ENCODE measurements at places on chromosomes 12 and 14.

DNA sequence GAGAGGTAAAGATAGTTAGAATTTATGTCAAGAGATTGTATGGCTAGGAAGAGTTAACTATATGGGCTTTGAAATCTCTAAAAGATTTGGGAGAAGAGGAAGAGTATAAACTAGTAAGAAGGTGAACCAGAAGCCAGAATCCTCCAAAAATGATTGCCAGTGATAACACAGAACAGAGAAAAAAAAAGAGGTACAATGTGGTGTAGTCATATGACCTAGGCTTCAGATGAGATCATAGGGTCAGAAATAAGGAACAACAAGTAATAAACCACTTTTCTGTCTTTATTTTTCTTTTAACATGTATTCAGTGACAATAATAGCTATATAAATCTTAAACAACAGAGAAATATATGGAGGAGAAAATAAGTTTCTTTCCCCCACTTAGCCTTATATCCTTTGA lies 2.0 kb upstream of the NECAP1 start:
- no peak for DNase-seq

DNA sequence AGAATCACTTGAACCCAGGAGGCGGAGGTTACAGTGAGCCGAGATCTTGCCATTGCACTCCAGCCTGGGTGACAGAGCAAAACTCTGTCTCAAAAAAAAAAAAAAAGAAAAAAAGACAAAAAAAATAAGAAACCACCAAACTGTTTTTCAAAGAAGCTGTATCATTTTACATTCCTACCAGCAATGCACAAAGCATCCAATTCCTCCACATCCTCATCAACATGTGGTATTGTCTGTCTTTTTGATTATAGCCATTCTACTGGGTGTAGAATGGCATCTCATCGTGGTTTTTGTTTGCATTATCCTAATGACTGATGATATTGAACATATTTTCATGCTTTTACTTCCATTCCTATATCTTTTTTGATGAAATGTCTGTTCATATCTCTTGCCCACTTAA lies 36.2 kb upstream of the GNG2 start:
- no peak for DNase-seq

- DNase-seq = no peak
Observed at GRCh38 chr14:88499225-88499624, 55.6 kb downstream of the PTPN21 start.

- DNase-seq = no peak
Observed at GRCh38 chr14:80956922-80957321, 1.5 kb downstream of the TSHR start.

DNA sequence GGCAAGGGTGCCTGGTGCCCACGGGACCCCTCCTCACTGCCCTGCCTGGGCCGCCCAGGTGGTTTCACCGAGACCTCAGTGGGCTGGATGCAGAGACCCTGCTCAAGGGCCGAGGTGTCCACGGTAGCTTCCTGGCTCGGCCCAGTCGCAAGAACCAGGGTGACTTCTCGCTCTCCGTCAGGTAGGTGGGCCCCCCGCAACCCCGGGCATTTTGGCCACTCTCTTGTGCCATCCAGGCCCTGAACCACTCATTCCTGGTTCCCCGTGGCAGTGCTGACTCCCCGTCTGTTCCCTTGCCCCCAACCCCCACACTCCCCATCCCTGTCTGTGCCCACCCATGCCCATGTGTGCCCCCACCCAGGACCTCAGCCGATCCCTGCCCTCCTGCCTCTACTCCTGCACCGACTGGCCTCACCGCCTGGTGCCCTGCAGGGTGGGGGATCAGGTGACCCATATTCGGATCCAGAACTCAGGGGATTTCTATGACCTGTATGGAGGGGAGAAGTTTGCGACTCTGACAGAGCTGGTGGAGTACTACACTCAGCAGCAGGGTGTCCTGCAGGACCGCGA lies 480 bp downstream of the PTPN6 start:
- no peak for DNase-seq

DNA sequence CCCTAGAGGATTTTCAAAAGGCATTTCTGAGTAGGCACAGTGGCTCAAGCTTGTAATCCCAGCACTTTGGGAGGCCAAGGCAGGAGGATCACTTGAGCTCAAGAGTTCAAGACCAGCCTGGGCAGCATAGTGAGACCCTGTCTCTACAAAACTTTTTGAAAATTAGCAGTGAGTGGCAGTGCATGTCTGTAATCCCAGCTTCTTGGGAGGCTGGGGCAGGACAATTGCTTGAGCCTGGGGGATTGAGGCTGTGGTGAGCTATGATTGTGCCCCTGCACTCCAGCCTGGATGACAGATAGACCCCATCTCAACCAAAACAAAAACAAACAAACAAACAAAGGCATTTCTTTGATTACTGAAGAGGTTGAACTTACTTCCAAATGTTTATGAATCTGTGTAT lies 201.4 kb downstream of the KIF26A start:
- DNase-seq = no peak

GRCh38 chr12:52413202-52413601 lies 7.1 kb upstream of the KRT82 start:
- no peak for DNase-seq

DNA sequence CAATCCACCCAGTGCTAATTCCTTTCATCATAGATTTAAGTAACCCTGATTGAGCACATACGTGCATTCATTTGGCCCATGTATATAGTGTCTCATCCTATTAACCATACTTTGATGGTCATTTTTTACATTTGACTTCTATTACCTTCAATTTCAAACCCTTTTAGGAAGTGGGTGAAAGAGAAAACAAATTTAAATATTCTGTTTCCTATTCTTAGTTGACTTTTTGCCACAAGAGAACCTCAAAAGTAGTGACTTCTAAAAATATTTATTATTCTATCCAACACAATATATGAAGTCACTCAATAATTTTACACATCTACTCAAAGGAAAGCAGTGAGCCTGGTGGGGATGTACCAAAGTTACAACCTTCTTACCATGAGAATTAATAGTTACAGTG lies 164.9 kb downstream of the CEP128 start:
- no peak for DNase-seq

DNA sequence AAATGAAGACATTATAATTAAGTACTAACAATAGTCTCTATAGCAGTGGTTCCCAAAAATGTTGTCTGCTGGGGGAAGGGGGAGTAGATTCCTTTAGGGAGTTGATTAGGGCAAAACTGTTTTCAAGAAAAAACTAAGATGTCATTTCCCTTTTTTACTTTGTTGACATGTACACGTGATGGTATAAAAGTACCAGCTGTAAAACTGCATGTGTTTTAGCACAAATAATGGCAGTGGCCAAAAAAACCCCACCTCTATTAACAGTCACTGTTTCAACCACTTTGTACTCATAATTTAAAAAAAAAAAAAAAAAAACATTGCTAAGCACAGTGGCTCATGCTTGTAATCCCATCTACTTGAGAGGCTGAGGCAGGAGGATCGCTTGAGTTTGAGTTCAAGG lies 61.7 kb downstream of the PPP1R12A start:
- no peak for DNase-seq

GRCh38 chr14:57771801-57772200 lies 94.1 kb downstream of the SLC35F4 start:
- no peak for DNase-seq

DNA sequence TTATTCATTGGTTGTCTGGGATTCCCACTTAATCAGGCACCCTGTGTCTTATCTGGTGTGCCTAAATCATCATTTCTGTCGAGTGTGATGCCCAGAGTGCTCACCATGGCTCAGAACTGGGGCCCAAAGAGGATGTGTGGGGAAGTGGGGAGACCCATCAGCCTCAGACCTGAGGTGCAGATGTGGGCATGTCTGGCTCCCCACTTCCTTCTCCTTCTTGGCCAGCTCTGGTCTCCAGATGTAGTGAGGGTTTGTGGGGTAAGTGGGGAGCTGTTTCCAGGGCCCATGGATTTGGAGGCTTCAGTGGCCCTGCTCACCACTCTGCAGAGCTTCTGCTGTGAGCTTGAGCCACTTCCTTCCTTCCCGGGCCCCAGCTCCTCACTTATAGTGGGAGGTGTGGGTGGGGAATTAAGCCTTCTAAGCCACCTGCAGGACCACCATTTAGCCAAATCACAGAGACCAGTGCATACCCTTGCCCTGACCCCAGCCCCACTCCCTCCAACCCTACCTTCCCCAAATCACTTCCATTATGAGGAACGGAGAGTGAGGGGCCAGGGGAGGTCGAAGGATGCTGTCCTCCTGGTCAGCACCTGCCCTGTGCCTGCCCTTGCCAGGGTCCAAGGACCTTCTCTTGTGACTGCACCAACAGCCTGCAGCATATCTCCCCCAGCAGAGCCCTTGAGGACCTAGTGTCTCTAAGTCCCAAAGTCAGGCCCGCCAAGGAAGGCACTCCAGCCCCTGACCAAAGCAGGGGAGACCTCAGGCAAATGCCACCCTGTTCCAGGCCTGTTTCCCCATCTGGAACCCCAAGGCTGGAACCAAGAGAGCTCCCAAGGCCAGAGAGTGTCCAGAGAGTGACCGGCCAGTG lies 278.2 kb upstream of the RTL1 start:
- no peak for DNase-seq

GRCh38 chr12:17358835-17359234 lies 731.2 kb downstream of the RERGL start:
- DNase-seq = no peak

- no peak for DNase-seq
Observed at GRCh38 chr14:46404865-46405811, 246.4 kb downstream of the RPL10L start.

- DNase-seq = no peak
Observed at GRCh38 chr14:69816216-69816615, 19.2 kb upstream of the SLC10A1 start.

DNA sequence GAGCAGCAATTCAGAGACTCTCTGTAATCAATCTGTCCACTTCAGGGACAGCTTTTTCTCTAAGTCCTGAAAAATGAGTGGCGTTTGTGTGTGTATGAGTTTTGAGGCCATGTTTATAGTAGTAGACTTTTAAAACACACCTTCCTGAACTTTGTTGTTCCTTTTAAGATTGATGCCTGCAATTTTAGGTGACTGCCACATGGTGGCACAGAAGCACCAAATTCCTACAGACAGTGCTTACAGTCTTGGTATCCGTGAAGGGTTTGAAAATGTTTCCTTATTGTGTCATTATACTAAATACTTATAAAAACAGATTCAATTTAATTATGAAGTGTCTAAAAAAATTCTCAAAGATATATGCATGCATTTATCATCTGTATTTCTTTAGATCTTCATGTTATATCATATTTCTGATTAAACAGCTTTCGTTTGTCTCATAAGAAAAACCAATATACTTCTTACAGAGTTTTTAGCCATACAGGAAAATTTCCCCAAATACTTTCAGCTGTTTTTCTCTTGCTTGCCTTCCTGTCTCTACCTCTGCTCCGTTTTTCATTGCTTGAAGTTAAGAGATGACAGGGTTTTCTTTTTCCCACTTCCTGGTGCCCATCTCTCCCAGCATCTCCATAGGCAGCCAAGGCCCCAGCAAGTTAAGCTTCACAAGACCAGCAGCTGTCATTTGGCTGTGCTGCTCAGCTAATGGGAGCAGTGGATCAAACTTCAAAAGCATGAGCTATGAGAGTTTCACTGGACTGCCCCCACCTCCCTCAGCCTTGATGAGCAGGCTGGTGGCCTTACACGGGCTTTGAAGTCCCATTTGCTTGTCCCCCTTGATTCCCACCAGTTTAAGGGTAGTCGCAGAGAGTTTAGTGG lies 259.6 kb downstream of the AKAP6 start:
- no peak for DNase-seq

DNA sequence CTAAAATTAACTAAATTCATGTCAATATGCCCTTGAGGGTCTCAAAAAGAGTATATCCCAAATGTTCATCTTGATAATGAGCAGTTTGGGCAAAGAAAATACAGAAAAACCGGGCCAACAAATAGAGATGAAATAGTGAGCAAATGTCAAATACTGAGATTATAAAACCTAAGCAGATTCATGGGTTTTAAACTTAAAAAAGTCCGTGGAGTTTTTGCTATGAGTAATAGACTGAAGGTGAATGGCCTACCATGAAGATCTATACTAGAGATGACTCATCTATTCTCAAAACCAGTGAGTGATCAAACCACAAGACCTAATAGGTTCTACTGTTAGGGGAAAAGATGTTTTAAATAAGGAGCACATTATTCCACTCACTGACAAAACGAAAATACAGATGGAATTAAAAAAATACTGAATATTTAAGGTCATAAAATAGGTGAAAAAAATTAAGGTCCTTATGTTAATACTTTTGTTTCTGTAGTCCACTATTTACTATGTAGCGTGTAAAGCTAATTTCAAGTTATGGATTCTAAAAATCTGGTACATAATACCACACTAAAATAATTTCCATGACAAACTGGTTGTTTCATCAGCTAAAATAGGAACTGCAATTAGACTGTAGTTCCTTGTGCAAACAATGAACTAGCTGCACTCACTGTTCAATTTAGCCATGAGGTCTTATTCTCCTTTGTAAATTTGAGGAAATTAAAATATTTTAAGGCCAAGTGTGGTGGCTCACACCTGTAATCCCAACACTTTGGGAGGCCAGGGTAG lies 5.0 kb downstream of the HNRNPC start:
- no peak for DNase-seq

DNA sequence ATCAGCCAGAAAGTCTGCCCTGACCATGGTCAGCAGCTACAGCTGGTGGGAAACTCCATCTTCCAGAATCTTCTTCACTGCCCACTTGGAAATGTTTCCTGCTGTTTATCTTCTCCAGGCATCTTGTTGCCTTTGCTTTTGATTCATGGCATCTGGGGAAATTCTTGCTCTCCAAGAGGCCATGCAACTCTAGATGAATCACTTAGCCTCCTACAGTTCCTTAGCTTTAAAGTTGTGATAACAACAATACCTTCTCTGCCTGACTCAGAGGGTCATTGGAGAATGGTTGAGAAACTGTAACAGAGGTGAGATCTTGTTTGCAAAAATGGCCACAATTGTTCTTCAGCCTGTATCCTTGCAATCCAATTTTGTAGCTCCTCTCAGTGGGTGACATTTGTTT lies 121.0 kb upstream of the VRK1 start:
- no peak for DNase-seq

GRCh38 chr12:20616093-20616492 lies 79.0 kb upstream of the SLCO1C1 start:
- DNase-seq = no peak

DNA sequence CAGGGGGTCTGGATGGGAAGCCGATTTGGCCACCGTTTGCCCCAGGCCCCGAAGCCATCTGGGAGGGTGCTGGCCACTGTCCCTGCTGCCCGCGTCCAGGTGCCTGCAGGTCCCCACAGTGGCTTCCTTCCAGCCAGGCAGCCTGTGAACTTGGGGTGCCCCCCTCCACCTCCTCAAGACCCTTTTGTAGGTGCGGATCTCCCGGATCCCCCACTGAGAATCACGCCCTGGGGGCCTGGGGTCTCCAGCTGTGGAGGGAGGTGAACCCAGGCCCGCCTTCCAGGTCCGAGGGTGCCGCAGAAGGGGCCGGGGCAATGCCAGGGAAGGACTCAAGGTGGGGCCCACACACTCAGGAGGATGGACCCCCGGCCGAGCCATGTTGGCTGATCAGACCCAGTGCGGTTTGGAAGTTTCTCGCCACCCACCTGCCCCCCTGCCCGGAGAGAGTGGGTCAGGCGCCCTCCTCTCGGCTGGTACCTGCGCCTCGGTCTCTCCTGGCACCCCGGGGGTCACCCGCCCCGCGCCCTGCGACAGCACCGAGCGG lies 1.7 kb downstream of the MMP17 start:
- DNase-seq = no peak

GRCh38 chr12:87687362-87687761 lies 341.8 kb downstream of the C12orf50 start:
- DNase-seq = no peak
